ENCODE measurements at places on chromosomes 5 and 9.

- DNase-seq = no peak
- no peak overlapping the region for H3K4me3 ChIP-seq
- H3K27me3 ChIP-seq = no peaks in the 10 kb centered on the region
- H3K36me3 ChIP-seq = no peaks in the 10 kb centered on the region
- H3K27ac ChIP-seq = no peak overlapping the region
These were observed 139.4 kb downstream of the EFNA5 start for GRCh38 chr5:107531308-107531707.

- H3K27ac ChIP-seq = no peak overlapping the region
- H3K4me1 ChIP-seq = no peaks in the 10 kb centered on the region
- peaks cover 10% of the 10 kb centered on the region for H3K36me3 ChIP-seq
- no peak overlapping the region for H3K4me3 ChIP-seq
- no peak for DNase-seq
These were observed 17.7 kb downstream of the RAD1 start for GRCh38 chr5:34897646-34898045.

DNA sequence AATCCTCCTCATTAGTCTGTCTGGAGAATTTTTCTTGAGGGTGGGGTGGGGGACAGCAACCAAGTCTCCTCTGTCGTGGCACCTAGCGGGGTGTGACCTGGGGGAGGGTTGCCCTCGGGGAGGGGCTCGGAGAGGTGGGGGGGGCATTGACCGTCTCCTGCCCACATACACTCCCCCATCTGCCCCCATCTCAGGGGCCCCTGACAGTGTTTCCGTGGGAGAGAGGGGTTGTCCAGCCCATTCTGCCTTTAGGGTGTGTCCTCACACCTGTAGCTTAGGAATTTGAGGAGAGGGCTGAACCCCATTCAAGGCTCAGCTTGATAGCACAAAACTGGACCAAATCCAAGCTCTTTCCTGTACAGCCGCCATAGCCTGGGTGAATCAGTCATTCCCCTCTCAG, 5.9 kb upstream of the CXXC5 start:
- H3K27ac ChIP-seq = no peak overlapping the region
- H3K4me1 ChIP-seq = peaks cover 23% of the 10 kb centered on the region
- no peaks in the 10 kb centered on the region for H3K36me3 ChIP-seq
- no peak overlapping the region for H3K4me3 ChIP-seq
- peaks cover 12% of the 10 kb centered on the region for H3K27me3 ChIP-seq
- DNase-seq = no peak

DNA sequence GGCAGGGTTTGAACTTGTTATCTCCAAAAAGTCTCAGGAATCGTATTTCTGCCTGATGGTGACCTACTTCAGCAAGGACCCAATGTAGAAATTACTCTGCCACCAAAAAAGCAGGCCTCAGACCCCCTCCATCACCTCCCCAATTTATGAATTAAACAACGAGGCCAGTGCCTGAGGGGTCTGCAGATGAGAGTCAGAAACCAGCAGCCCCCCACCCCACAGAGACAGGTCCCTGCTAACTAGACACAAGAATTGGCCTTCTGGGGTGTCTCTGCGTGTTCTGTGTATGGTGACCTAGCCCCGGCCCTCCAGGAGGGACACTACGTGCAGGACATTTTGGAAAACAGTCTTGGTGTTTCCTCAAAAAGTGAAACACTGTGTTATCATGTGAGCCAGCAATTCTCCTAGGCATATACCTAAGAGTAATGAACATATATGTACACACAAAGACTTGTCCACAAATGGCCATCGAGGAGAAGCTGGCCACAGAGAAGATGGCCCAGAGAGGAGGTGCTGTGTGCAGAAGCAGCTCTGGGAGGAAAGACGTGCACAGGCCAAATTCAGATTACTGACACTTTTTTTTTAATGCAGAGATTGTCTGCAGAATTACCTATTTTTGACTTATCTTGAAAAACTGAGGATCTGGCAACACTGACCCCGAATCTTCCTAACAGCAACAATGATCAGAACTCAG, 93.8 kb downstream of the ADAMTS2 start:
- H3K36me3 ChIP-seq = no peaks in the 10 kb centered on the region
- H3K27me3 ChIP-seq = peaks cover 6% of the 10 kb centered on the region
- no peaks in the 10 kb centered on the region for H3K4me1 ChIP-seq
- DNase-seq = no peak

GRCh38 chr5:180105827-180106312, 34.3 kb upstream of the RNF130 start:
- no peaks in the 10 kb centered on the region for H3K4me1 ChIP-seq
- DNase-seq = no peak
- H3K36me3 ChIP-seq = peaks cover 4% of the 10 kb centered on the region
- H3K4me3 ChIP-seq = no peak overlapping the region

- H3K4me3 ChIP-seq = no peak overlapping the region
- H3K27me3 ChIP-seq = no peaks in the 10 kb centered on the region
- no peaks in the 10 kb centered on the region for H3K36me3 ChIP-seq
- no peaks in the 10 kb centered on the region for H3K4me1 ChIP-seq
- DNase-seq = no peak
These were observed 308.8 kb downstream of the PJA2 start for GRCh38 chr5:109100971-109101370.

GRCh38 chr9:17846948-17847655, 268.2 kb downstream of the SH3GL2 start:
- DNase-seq = no peak
- no peaks in the 10 kb centered on the region for H3K4me1 ChIP-seq
- no peak overlapping the region for H3K4me3 ChIP-seq
- H3K27ac ChIP-seq = no peak overlapping the region
- H3K27me3 ChIP-seq = peaks cover 3% of the 10 kb centered on the region

- H3K4me3 ChIP-seq = no peak overlapping the region
- H3K27ac ChIP-seq = no peak overlapping the region
- DNase-seq = no peak
- H3K4me1 ChIP-seq = no peaks in the 10 kb centered on the region
These were observed 16.6 kb downstream of the PDZD2 start for GRCh38 chr5:31655491-31655890.

- H3K27me3 ChIP-seq = no peaks in the 10 kb centered on the region
- H3K4me1 ChIP-seq = peaks cover 34% of the 10 kb centered on the region
- no peak overlapping the region for H3K4me3 ChIP-seq
- no peak overlapping the region for H3K27ac ChIP-seq
- H3K36me3 ChIP-seq = no peaks in the 10 kb centered on the region
These were observed 38.8 kb upstream of the SPRY4 start for GRCh38 chr5:142363619-142363963.
